ENCODE measurements at places on chromosomes 5 and 9. TPM values are rescaled to one million over a fixed set of nuclear protein-coding genes. Genes with fewer than 3 reads are reported as not detected.
A peak's percentile ranks its signal among the peaks of the same experiment; 100 is the strongest.

DND1 gene
- total RNA-seq, result 2.3 TPM

OR13J1 gene
- not detected for total RNA-seq

DNA sequence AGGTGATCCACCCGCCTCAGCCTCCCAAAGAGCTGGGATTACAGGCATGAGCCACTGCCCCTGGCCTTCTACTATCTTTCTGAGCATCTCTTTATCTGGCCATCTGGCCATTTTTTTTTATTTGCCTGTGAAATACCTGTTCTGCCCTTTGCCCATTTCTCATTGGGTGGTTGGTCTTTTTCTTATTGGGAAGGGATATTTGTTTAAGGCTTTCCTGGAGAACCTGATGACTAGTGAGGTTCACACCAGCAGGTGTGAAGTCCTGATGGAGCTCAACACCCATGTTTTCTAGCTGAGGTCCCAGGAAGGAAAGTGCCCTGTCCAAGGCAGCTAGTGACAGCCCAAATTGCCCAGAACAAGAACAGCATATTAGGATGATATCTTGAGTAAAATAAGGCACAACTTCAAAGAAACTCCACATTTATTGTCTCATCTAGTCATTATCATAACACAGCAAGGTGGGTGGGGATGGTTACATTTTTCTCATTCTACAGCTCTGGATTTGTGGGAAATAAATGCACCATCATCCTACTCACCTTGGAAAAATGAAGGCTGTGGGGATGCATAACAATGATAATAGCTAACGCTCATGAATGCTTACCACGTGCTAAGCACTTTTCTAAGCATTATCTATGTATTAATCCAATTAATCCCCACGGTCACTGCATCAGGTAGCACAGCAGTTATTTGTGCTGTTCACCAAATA, 20.3 kb downstream of the SLC36A3 start:
- H3K27me3 ChIP-seq, result no peaks in the 10 kb centered on the region
- H3K4me3 ChIP-seq, result no peak overlapping the region
- H3K36me3 ChIP-seq, result no peaks in the 10 kb centered on the region
- no peak overlapping the region for H3K27ac ChIP-seq

- no peaks in the 10 kb centered on the region for H3K36me3 ChIP-seq
- no peak for DNase-seq
- no peak overlapping the region for H3K27ac ChIP-seq
These were observed 142.9 kb downstream of the DMAC1 start for GRCh38 chr9:7656636-7657035.

DNA sequence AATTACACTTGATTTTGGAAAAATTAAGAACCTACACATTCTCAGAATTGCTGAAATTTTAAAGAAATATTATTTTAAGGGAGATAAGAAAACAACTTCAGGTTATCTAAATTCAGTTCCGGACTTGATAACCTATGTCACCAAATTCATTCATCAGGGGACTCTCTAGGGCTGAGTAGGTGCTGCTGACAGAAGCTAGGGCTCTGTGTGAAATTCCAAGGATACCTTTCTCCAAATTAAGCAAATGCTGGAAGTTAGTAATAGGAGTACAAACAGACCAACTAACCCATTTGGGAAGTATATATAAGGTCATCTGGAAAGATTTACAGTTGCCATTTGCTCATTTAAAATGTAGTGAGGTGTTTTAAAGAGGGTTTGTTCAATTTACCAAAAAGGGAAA, 84.3 kb downstream of the SMIM23 start:
- H3K4me1 ChIP-seq, result no peaks in the 10 kb centered on the region
- DNase-seq, result no peak
- H3K27ac ChIP-seq, result no peak overlapping the region

- H3K27ac ChIP-seq, result peak overlapping the region; percentile 21
- no peak for DNase-seq
- H3K4me1 ChIP-seq, result no peaks in the 10 kb centered on the region
- no peaks in the 10 kb centered on the region for H3K27me3 ChIP-seq
- H3K4me3 ChIP-seq, result no peak overlapping the region
- peaks cover 63% of the 10 kb centered on the region for H3K36me3 ChIP-seq
These were observed 65.8 kb downstream of the ERAP1 start for GRCh38 chr5:96741891-96742309.

DNA sequence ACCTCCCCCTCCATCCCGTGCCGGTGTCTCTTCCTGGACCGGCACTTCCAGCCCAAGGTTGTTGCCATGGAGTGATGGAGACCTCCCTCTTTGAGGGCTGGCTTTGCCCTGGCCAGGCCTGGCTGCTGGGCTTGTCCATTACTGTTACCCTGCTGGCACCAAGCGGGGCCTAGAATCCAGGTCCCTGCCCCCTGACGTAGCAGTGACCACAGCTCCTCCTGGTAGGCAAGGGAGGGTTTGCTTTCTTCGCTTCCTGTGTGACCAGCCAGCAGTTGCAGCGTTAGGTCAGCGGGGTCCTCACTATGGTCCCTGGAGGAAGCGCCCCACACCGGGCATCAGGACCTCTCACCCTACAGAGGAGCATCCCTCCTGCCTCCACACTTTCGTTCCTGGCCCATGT, 146.7 kb upstream of the COL5A1 start:
- H3K36me3 ChIP-seq, result no peaks in the 10 kb centered on the region
- H3K27ac ChIP-seq, result no peak overlapping the region
- H3K27me3 ChIP-seq, result peaks cover 3% of the 10 kb centered on the region
- no peaks in the 10 kb centered on the region for H3K4me1 ChIP-seq
- no peak overlapping the region for H3K4me3 ChIP-seq

DNA sequence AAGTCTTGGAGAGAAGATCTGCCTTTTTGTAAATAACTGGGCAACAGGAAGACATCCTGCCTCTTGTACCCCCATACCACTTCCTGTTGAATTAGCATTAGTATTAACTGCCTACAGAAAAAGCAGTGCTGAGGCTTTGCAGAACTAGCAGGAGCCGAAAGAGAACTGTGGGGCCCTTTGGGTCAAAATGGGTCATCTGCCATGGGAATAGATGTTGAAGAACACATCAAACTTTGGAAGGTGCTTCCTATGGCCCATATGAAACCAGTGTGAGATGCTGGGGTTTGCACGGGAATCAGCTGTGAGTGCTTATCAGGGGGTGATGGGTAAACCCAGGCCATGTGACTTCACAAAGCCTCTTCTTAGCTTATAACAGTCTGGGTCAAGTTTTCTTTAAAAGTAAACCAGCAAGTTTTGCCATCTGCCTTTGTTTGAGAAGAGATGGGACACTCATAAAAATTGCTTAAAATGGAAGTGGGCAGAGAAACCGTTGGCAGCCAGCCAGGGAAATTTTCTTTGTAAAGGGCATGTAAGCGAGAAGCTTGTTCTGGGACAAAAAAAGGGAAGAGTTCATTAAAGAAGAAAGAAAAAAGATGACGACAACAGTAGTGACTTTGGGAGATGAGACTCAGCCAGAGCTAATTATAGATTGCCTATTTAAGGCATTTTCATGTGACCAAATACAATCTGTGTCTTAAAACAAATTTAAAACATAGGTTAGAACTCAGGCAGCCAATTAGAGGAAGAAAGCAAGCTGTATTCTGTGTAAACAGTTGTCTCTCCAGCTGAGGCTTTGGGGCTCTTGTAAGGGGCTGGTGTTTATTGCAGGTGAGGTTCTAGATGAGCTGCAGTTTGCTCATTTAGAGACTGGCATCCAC, 4.4 kb downstream of the SLC25A25 start:
- DNase-seq, result peak; percentile 71
- peak overlapping the region; percentile 48 for H3K4me3 ChIP-seq
- H3K4me1 ChIP-seq, result peaks cover 46% of the 10 kb centered on the region
- peak overlapping the region; percentile 64 for H3K27ac ChIP-seq

DNA sequence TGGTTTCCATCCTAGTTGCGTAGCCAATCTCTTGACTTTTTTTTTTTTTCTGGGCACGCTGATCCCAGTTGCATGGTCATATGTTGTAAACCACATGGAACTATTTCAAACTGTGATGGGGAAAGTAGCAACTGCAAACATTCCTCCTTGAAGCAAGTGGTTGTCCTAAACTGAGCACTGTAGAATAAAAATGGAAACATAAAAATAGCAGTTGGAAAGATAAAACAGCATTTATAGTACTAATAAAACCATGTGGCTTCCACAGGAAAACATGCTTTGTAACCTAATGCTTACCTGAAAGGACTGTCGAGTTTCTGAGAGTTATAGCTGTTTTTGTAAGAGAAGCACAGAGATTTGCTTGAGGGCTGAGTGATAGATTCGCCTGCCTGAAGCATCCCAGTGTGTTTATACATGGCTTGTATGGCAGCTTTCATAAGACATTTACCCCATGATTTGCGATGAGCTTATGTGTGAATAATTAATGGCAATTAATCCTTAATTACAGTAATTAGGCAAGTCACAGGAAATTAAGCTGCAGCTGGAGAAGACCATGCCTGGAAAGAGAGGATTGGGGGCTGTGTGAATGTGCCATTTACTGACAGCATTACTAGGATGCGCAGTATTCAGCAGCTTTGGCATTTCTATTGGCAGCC, 136.5 kb downstream of the PBX3 start:
- no peak for DNase-seq
- H3K27ac ChIP-seq, result no peak overlapping the region
- no peaks in the 10 kb centered on the region for H3K36me3 ChIP-seq
- no peak overlapping the region for H3K4me3 ChIP-seq
- H3K4me1 ChIP-seq, result peaks cover under 1% of the 10 kb centered on the region
- H3K27me3 ChIP-seq, result peaks cover 4% of the 10 kb centered on the region

- no peaks in the 10 kb centered on the region for H3K4me1 ChIP-seq
- H3K27me3 ChIP-seq, result no peaks in the 10 kb centered on the region
- no peak overlapping the region for H3K27ac ChIP-seq
- DNase-seq, result no peak
- H3K36me3 ChIP-seq, result no peaks in the 10 kb centered on the region
These were observed 83.8 kb upstream of the RANBP3L start for GRCh38 chr5:36385495-36385894.

DNA sequence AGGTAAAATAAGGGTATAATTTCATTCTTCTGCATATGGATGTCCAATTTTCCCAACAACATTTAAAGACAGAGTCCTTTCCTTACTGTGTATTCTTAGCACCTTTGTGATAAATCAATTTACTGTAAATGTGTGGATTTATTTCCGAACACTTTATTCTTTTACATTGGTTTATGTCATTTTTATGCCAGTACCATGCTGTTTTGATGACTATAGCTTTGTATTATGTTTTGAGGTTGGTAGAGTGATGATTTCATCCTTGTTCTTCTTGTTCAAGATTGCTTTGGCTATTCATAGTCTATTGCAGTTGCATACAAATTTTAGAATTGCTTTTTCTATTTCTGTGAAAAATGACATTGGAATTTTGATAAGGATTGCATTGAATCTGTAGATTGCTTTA, 53.4 kb upstream of the CCDC152 start:
- no peak overlapping the region for H3K4me3 ChIP-seq
- no peak for DNase-seq
- H3K36me3 ChIP-seq, result no peaks in the 10 kb centered on the region
- H3K4me1 ChIP-seq, result no peaks in the 10 kb centered on the region
- no peak overlapping the region for H3K27ac ChIP-seq
- H3K27me3 ChIP-seq, result no peaks in the 10 kb centered on the region

- H3K27ac ChIP-seq, result no peak overlapping the region
- H3K36me3 ChIP-seq, result no peaks in the 10 kb centered on the region
- H3K4me1 ChIP-seq, result no peaks in the 10 kb centered on the region
- H3K4me3 ChIP-seq, result no peak overlapping the region
- DNase-seq, result no peak
- no peaks in the 10 kb centered on the region for H3K27me3 ChIP-seq
These were observed 76.1 kb upstream of the SAP30L start for GRCh38 chr5:154369682-154370081.

DNA sequence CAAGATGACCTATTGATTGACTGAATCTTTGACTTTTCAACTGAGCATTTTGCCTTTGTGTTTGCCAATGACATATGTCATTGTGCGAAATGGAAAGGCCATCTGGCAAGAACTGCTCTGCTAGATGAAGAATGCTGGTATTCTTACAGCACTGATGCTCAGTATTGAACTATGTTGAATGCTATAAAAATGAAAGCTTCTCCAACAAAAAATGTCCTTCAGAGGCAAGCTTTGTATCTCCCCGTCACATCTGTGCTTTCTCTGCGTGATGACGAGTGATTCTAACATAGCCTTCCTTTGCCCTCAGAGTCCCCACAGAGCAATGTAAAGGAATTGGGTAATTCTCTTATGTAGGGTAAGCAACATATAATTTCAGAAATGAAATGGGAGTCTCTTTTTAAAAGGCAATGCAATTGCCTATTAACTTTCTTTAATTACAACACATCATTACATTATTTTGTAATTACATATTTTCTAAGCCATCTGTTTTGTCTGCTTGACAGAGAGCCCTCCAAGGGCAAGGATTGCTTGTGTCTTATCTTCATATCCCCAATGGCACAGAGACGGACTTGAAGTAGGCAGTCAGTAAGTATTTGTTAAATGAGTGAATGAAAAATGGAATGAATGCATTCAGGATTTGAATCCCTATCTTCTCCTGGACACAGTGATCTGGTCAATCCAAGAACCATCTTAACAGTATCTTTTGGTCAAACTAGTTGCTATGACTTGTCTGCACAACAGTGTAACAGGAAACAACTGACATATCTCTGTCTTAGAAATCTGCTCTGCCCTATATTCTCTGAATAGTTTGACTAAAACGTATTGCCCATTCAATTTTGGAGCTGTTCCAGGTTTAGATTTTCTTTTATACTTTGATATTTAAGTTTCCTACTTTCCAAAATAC, 46.1 kb downstream of the ENC1 start:
- no peak for DNase-seq
- H3K27me3 ChIP-seq, result no peaks in the 10 kb centered on the region
- H3K4me1 ChIP-seq, result no peaks in the 10 kb centered on the region
- no peak overlapping the region for H3K27ac ChIP-seq
- H3K4me3 ChIP-seq, result no peak overlapping the region

GRCh38 chr9:129828051-129828450, 4.1 kb upstream of the TOR1A start:
- no peak overlapping the region for H3K4me3 ChIP-seq
- no peaks in the 10 kb centered on the region for H3K27me3 ChIP-seq
- no peak overlapping the region for H3K27ac ChIP-seq

DNA sequence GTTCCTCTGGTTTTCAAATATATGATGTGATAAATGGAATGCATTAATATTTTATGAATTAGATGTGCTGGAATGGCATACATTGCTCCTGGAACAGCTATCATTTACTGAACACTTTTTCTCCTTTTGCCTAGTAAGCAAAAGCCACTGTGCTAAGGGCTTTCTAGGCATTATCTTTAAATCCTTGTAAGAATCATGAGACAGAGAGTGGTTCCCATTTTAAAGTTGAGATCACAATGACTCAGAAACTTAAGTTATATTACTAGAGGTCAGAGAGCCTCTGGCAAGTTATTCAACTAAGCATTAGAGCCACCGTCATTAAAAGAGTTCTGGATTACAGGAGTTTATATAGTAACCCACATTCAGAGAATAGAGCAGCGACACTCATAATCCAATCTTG, 26.7 kb upstream of the FSD1L start:
- H3K4me3 ChIP-seq, result no peak overlapping the region
- H3K36me3 ChIP-seq, result no peaks in the 10 kb centered on the region
- H3K27ac ChIP-seq, result no peak overlapping the region
- no peak for DNase-seq
- no peaks in the 10 kb centered on the region for H3K27me3 ChIP-seq
- H3K4me1 ChIP-seq, result no peaks in the 10 kb centered on the region

- DNase-seq, result no peak
- no peak overlapping the region for H3K27ac ChIP-seq
- H3K4me1 ChIP-seq, result no peaks in the 10 kb centered on the region
- no peaks in the 10 kb centered on the region for H3K27me3 ChIP-seq
These were observed 27.6 kb upstream of the LHFPL2 start for GRCh38 chr5:78675956-78676730.

GRCh38 chr5:66246608-66247007, 102.5 kb downstream of the SREK1 start:
- H3K27ac ChIP-seq, result no peak overlapping the region
- H3K4me1 ChIP-seq, result no peaks in the 10 kb centered on the region
- no peaks in the 10 kb centered on the region for H3K27me3 ChIP-seq
- H3K4me3 ChIP-seq, result no peak overlapping the region
- no peak for DNase-seq
- no peaks in the 10 kb centered on the region for H3K36me3 ChIP-seq

All from CD8-positive, alpha-beta memory T cell (primary cell).